ENCODE measurements at places on chromosomes 13 and 19.
A peak's percentile ranks its signal among the peaks of the same experiment; 100 is the strongest.

DNA sequence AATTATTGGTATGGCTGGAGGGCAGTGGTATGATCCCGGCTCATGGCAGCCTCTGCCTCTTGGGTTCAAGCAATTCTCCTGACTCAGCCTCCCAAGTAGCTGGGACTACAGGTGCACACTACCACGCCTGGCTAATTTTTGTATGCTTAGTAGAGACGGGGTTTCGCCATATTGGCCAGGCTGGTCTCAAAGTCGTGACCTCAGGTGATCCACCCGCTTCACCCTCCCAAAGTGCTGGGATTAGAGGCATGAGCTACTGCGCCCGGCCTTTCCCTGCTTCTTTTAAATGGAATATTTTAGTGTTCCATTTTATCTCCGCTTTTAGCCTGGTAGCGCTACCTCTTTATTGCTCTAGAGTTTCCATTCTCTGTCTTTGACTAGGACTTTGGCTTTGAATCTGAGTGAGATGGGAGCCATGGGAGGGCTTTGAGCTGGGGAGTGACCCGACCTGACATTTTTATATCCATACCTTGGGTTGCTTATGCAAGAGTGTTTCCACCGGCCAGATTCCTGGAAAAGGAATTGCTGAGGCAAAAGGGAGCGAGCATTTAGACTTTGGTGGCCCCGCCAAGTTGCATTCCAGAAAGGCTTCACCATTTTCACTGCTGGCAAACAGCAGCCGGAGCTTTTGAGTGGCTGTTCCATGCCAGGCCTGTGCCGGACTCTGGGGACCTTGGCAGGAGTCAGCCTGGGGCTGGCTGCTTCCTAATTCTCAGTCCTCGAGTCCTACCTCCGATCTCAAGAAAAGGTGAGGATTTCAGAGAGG lies 22.9 kb downstream of the BICRA start:
- no peak for DNase-seq

DNA sequence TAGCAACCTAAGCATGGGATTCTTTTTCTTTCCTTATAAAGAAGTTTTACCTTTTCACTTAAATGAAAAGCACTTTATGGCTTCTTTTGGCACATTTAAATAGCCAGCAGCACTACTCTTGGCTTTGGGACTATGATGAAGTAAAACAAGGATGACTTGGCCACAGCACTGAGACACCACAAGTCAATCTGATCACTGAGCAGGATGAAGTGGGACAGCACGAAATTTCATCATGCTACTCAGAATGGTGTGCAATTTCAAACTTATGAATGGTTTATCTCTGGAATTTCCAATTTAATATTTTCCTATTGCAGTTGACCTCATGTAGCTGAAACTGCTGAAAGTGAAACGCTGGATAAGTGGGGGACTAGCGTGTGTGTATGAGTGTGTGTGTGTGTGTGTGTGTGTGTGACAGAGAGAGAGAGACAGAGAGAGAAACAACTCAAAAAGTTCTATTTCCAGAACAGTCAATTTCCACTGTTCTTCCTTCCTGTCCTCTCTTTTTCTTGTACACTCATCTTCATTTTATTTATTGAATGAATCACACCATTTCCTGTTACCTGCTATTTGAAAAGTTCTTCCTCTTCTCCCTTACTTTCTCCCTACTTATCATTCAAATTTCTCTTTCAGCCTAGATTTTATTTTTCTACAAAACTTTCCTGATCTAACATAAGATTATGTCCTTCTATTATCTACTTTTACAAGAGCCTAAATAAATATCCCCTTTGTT lies 414.2 kb upstream of the MIR17HG start:
- DNase-seq: no peak

DNA sequence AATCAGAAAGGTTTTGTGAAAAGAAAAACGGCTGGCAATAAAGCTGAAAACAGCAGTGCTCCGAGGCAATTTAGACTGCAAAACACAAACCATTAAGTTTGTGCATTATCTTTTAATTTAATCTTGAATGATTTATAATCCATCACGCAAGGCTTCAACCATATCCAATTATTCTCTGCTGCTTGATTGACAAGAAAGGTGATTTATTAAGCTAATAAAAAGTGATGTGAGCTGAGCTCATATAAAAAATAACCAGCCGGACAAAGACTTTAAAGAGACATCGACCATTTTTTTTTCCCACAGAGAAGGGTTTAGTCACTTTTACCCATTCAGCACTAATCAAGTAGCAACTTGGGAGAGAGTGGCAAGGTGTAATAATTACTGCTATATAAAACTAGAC lies 33.6 kb downstream of the TSHZ3 start:
- DNase-seq: no peak

- DNase-seq: no peak
Measured at GRCh38 chr13:99237981-99238662, 20.1 kb downstream of the GPR18 start.

DNA sequence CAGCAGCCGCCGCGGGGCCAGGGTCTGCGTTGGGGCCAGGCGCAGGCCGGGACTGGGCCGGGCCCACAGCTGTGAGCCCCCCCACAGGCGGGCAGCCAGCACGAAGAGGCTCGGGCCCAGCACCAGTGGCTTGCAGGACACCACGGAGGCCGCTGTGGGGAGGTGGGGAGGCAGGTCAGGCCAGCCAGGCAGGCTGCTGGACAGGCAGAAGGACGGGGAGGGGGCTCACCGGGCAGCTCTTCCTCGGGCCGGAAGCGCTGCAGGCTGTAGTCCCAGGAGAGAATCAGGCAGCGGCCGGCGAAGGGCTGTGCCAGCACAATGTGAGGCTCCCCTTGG lies 8.3 kb downstream of the LGI4 start:
- no peak for DNase-seq

DNA sequence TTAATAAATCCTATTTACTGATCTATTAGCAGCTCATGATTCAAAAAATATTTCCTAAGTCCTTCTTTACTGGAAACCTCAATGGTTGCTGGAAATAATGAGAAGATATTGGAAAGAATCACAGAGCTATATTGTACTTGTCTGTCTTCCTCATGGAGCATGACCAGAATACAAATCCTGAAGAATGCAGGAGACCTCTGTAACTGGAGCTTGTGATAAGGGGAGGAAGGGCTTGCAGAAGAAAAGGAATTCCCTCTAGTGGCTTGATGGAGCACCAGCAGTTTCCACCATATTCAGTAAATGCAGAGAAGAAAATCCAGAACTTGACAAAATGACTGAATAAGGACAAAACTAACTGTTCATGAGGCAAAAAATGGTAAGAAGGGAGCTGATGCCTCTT lies 1333.1 kb downstream of the EFNB2 start:
- no peak for DNase-seq

GRCh38 chr19:16363133-16363851 lies 38.7 kb downstream of the KLF2 start:
- no peak for DNase-seq

- no peak for DNase-seq
Measured at GRCh38 chr19:13071444-13072187, 31.0 kb downstream of the LYL1 start.

GRCh38 chr19:17803264-17803896 lies 8.4 kb downstream of the B3GNT3 start:
- DNase-seq: no peak

GRCh38 chr13:25253702-25254101 lies 33.6 kb downstream of the MTMR6 start:
- DNase-seq: no peak

- no peak for DNase-seq
Measured at GRCh38 chr13:97212601-97213040, 9.5 kb upstream of the MBNL2 start.

DNA sequence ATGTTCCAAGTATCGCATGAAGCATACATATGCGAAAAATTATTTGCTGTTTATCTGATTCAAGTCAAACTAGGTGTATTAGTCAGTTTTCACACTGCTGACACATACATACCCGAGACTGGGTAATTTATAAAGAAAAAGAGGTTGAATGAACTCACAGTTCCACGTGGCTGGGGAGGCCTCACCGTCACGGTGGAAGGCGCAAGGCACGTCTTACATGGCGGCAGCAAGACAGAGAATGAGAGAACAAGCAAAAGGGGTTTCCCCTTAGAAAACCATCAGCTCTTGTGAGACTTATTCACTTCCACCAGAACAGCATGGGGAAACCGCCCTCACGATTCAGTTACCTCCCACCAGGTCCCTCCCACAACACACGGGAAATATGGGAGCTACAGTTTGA lies 13.0 kb upstream of the PROZ start:
- peak; percentile 61 for DNase-seq

DNA sequence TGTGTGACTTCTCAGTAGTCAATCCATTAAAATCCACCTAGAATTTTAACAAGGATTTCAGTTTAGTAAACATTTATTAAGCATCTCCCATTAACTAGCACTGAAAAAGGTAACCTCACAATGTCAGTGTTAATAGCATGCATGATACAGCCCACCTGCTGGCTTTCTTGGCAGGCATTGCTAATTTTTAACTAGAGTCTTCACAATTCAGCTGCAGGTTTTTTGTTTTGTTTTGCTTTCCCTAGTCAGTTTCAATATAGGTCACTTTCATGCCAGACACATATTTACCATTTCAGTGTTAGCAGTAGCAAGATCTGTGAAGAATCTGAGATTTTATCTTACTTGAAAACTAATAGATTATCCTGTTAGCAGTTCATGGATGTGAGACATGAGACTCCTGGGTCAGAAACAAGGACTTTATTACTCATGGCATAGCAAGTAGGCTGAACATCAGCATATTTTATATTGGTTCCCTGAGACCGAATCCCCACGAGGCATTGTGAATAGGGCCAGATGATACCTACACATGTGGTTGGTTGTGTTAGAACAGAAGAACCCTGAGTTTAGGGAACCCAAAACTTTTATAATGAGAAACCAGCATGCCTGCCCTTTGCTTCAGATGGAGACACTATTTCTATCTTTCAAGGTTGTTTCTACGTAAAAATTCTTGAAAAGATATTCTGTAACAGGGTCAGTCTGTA lies 198.0 kb upstream of the HTR2A start:
- DNase-seq: no peak

DNA sequence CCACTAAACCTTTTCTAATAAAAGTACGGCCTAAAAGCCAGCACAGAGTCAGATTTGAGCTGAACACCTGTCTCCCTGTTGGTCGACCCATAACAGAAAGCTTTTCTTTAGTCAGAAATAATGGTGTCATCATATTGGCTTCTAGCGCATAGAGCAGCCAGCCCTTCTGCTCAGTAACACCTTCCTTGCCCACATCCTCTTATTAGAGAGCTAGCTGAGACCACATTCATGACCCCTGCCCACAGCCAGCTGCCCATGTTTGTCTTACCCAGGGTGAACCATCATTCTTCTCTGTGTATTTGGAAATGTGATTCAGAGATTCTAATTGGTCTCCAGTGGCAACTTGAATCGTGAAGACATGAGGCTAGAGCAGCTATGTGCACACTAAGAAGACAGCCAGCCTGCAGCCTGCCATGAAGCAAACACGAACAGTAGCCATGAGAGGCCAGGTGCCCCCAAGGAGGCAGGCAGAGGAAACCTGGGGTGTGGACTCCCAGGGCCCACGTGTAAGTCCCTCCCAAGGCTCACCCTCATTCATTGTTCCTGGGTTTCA lies 82.3 kb upstream of the PDCD5 start:
- DNase-seq: no peak

- no peak for DNase-seq
Measured at GRCh38 chr13:71867131-71867814, at the start of gene DACH1. TSS of gene DACH1 (minus strand) at chr13:71867204.

- DNase-seq: no peak
Measured at GRCh38 chr13:31982124-31982523, 49.5 kb upstream of the FRY start.

DNA sequence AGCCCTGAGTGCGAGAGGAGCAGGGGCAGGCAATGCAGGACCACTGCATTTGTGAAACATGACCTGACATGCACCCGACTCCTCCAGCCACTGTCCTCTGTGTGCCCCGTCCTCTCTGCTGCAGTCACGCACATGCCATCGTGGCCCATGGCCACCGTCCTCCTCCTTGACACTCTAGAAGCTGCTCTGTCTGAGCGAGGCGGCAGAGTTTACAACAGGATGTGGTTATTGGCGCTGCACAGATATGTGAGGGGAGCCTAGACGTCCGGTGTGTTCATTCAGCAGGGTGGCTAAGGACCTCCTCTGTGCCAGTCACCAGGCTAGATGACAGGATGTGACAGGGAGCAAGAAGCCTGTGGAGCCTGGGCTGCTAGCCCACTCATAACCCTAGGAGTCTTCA lies 277.8 kb downstream of the FOXO1 start:
- peak; percentile 67 for DNase-seq

DNA sequence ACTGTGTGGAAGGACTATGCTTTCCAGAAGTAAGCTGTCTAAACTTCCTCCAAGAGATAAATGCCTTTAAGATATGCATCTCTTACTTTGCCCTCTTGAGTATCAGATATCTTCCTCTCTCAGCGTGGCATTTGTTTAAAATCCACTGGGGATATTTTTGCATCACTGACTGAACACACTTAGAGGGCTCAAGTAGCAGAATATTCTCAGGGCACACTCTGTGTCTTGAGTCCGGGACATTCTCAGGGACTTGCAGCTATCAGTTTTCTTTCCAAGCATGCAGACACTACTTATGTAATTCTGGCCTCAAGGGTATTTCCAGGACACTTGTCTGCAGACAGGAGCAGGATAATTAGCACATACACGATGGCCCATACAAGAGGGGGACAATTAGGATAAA lies 84.7 kb downstream of the ERCC5 start:
- no peak for DNase-seq

GRCh38 chr19:34263745-34264237 lies 9.4 kb downstream of the GARRE1 start:
- DNase-seq: no peak

DNA sequence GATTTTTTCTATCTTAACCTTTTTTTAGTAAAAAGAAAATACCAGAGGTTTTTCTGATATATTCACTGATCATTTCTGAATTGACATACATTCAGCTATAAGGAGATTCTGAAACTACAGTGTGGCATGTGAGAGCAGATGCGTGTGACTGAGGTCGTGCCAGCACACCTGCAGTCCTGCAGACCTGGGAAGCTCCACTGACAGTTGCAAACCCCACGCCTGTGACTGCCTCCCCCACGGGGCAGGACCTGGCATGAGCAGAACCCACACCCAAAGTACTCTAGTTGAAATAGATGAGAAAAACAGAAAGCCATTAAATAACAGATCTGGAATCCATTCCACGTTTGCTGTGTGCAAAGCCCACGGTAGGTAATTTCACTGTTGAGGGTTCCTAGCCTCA lies 80.7 kb downstream of the TEX29 start:
- no peak for DNase-seq

DNA sequence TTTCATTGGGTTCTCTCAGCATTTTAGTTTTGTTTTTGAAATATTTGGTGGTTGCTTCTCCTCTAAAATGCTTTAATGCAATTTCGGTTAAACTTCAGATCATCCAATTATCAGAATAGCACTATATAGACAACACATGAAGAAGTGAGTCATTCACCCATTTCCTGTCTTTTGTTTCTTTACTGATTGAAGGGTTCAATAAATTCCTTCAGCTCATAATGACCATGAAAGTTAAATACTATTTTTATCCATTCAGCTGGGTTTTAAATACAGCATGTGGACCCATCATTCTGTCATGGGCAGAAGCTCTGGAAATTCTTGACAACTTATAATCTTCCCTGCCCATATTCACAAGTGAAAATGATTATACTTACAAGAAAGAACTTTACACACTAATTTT lies 187.2 kb downstream of the ITGBL1 start:
- DNase-seq: no peak

- no peak for DNase-seq
Measured at GRCh38 chr13:39462428-39462827, 140.6 kb downstream of the LHFPL6 start.
